ENCODE measurements at places on chromosomes 11 and 22. TPM values are rescaled to one million over a fixed set of nuclear protein-coding genes. Genes with fewer than 3 reads are reported as not detected.
A peak's percentile ranks its signal among the peaks of the same experiment; 100 is the strongest.

ASCL3 gene
- total RNA-seq = not detected

- H3K27me3 ChIP-seq = no peaks in the 10 kb centered on the region
- H3K36me3 ChIP-seq = no peaks in the 10 kb centered on the region
- H3K27ac ChIP-seq = no peak overlapping the region
- no peaks in the 10 kb centered on the region for H3K4me1 ChIP-seq
- DNase-seq = no peak
These were observed 15.6 kb downstream of the SIAE start for GRCh38 chr11:124657904-124658303.

- no peaks in the 10 kb centered on the region for H3K27me3 ChIP-seq
- peaks cover 6% of the 10 kb centered on the region for H3K4me1 ChIP-seq
- no peak overlapping the region for H3K27ac ChIP-seq
- no peaks in the 10 kb centered on the region for H3K36me3 ChIP-seq
- DNase-seq = no peak
- no peak overlapping the region for H3K4me3 ChIP-seq
These were observed 1411.9 kb upstream of the RAG2 start for GRCh38 chr11:38009932-38010331.

DNA sequence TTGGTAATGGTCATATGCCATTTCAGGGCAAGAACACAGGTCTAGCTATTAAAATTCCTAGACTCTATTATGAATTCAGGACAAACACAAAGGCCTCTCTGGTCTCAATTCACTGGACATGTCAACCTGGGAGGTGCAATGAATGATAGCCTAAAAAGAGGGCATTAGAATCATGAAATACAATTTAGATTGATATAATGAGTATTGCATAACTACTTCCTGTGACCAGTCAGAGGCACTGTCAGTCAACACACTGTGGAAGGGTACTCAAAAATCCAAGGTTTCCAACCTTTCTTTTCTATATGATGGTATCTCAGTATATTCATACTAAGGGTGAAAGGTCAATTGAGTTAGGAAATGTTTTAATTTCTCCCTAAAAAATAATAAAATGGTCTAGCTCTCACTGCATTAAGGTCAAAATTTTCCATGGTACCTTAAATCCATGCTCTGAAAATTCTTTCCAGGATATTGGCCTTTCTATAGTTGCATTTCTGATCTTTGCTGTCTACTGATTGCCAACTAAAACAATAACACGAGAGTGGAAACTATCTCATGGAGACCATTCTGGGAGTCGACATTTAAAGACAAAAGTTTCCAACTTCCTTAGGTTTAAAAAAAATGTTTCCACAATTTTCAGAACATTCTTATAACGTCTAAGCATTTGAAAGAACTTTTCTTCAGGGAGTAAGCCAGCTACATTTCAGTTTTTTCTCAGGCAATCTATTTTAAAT, 81.7 kb upstream of the APOA1 start:
- H3K27ac ChIP-seq = no peak overlapping the region
- H3K36me3 ChIP-seq = no peaks in the 10 kb centered on the region
- DNase-seq = no peak

DNA sequence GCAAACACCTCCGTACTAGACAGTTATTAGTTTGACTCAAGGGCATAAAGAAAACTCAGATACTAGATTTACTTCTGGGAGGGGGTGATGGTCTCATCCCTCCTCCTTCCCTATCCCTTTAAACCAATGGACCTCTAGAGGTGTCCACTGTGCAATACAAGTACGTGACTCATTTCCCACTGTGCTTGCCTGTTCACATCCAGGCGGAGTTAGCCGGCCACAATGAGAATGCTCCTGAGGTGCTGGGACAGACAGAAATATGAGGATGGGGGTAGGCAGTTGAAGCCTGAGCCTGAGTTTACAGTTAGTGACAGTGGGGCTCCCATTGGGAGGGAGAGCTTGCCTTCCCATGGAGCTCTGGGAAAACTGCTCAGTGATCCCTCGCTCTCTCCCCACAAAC, 8.4 kb upstream of the PMM1 start:
- peak overlapping the region; percentile 84 for H3K27ac ChIP-seq
- H3K27me3 ChIP-seq = no peaks in the 10 kb centered on the region
- no peak for DNase-seq
- H3K4me3 ChIP-seq = no peak overlapping the region
- peaks cover 21% of the 10 kb centered on the region for H3K4me1 ChIP-seq
- peaks cover 27% of the 10 kb centered on the region for H3K36me3 ChIP-seq

DNA sequence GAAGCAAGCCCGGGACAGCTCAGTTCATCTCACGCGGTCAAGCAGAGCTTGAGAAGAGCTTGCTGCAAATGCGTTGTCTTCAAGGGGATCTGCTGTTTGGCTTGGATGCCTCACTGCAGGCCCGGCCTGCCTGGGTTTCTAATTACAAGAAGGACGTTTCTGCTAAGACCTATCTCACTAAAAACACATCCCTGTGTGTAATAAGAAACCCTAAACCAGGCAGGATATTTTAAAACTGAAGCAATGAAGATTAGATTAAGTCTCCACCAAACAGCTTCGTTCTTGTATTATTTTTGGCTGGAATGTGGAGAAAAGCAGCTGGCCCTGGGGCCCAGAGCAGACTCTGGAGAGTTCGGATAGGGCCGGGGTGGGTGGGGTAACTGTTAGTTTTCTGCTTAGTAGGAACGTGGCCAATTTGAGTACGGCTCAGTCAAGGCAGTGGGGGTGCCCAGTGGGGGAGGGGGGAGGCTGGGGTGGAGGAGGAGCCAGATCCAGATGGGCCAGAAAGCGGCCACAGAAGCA, 6.0 kb downstream of the PKNOX2 start:
- no peak overlapping the region for H3K27ac ChIP-seq
- no peak for DNase-seq
- H3K4me3 ChIP-seq = no peak overlapping the region
- H3K27me3 ChIP-seq = no peaks in the 10 kb centered on the region
- no peaks in the 10 kb centered on the region for H3K36me3 ChIP-seq

DNA sequence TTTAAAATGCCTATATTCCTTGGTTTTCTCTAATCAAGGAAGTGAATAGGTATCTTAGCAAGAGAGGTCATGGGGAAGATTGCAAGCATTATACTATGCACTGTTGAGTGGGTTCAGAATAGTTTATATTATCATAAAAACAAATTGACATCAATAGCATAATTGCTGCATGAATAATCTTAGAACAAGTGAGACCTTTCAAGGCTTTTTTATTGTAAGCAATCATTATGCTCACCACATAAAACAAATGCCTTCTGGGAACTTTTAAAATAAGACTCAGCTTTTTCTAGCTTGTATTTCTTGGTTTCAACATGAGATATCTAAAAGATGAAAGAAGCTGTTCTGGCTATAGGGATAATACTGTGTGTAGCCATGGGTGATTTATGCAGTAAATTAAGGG, 135.6 kb upstream of the ZC3H12C start:
- no peaks in the 10 kb centered on the region for H3K27me3 ChIP-seq
- H3K27ac ChIP-seq = no peak overlapping the region
- no peaks in the 10 kb centered on the region for H3K36me3 ChIP-seq
- H3K4me3 ChIP-seq = no peak overlapping the region
- DNase-seq = no peak

SYT12 gene
- 2.8 TPM for total RNA-seq
